NCI-H226 (cell line): ENCODE measurements at places on chromosomes 1 and 21.
A peak's percentile ranks its signal among the peaks of the same experiment; 100 is the strongest.

GRCh38 chr1:28971980-28972771 lies 57.8 kb downstream of the EPB41 start:
- peak; percentile 50 for DNase-seq

DNA sequence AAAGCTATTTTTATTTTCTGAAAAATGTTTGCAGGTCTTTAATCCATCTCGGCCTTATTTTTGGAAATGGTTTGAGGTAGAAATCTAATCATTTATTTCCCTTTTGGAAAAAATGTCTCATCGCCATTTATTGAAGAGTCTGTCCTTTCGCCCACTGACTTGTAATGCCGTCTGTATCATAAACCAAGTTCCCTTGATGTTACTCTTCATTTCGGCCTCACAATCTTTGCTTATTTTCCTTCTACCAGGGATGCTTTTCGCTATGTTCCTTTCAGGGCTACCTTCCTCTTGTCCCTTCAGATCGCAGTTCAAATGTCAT lies 422 bp upstream of the RLF start:
- no peak for DNase-seq

DNA sequence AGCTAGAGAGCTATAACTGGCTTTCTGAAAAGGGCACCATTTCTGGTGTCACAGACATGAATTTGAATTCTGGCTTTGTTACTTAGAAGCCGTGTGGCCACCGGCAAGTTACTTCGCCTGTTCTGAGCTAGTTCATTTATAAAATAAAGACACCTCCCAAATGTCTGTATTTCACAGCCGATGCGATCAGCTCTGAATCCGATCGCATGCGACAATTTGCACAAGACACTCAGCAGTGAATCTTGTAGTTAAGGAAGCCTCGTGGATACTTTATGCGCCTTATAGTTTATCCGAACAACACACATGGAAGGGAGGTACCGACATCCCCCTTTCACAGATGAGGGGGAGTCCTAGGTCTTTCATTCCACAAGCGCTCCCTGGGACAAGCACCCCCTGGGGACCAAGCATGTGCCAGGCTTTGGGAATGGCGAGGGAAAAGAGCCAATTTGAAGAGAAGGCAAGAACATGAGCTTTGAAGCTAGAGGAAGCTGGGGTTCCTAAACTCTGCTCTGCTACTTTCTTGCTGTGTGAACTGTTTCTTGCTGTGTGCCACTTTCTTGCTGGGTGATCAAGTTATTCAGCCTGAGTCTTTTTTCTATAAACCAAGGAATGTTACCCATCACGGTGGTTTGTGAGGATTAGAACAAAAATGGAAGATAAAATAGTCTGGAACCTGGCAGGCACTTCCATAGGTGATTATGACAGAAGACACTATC lies 3.9 kb downstream of the ID3 start:
- no peak for DNase-seq

DNA sequence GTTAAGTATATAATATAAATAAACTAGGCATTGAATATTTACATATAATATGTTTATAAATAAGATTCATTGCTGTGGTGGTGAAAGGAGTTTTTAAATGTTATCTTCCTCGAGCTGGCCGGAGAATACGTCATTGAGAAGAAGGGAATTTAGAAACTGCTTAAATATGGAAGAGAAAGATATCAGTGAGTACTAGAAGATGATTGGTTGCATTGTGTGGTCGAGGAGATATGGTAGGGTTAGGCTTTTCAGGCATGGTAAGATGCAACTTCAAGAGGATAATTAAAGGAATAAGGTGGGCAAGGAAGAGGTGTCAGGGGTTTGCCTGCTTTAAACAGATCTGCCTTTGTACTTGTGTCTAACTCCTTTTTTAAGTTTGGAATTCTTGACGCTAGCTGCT lies 73.5 kb downstream of the RPS6KC1 start:
- DNase-seq = no peak

DNA sequence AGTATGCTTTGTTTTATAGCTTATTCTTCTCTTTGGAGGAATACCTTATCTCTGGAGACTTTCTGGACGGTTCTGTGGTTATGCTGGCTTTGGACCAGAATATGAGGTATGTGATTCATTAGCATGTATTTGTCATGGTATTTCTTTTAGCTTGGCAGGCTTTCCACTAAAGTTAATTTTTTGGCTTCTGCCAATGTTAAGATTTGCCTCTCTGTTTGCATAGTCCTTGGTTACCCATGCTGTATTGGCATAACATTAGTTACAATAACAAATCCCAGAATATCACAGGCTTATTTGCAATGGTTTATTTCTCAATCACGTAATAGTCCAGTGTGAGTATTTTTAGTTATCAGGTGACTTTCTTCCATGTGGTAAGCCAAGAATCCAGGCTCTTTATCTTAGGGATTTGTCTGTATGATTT lies 9.7 kb downstream of the ZMPSTE24 start:
- peak; percentile 89 for DNase-seq

DNA sequence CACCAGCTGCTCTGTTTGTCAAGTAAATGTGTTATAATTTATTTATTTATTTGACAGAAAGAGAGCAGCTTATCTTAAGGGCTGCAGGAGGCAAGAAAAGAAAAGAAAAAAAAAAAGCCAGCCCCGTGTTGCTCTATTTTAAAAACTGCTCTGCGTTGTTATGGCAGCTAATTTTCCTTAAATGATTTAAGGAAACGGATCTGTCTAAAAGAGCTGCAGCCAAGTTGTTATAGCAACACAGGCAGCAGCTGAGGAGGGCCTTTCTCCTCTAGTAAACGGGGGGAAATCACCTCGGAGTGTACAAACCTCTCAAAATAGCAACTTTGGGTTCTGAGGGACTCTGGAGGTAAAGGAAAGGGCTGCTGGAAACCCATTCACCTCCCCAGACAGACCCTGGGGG lies 149.2 kb downstream of the BEND5 start:
- no peak for DNase-seq
